ENCODE measurements at places on chromosomes 1 and 21.

DNA sequence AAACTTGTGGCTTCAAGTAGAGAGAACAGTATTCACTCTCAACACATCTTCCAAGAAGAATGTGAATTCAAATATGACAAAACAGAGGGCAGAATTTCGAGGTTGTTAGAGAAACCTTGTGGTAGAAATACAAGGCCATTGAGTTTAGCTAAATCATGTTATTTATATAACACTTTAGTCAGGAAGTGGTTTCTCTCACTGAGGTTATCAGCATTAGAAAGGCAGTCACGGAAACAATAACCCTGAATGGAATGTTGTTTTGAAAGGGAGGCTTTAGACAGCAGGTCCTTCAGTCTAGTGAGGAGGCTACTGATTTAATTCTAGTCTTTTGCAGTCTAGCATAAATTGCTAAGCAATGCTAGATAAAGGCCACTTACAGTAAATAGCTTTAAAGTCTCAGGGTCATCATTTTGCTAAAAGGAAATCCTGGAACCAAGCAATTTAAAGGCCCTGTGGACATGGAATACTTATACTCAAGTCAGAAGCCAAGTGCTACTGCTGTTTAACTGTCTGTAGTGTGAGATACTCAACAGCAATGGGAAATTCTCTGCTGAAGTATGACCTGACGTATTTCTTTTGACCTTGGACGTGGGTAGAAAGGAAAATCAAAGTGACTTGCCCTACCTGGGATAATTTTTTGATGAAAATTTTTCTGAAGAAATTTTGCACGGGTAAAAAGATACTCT is 89.0 kb upstream of the CHODL start:
- DNase-seq = no peak

DNA sequence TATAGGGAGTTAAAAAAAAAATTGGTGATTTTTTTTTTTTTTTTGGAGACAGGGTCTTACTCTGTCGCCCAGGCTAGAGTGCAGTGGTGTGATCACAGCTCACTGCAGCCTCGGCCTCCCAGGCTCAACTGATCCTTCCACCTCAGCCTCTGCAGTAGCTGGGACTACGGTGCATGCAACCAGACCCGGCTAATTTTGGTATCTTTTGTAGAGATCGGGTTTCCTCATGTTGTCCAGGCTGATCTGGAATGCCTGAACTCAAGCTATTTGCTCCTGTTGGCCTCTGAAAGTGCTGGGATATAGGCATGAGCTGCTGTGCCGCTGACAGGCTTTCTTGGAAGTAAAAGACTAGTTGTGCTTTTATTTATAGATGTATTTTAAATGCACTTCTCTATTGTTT is 3.0 kb downstream of the CDC42 start:
- no peak for DNase-seq

DNA sequence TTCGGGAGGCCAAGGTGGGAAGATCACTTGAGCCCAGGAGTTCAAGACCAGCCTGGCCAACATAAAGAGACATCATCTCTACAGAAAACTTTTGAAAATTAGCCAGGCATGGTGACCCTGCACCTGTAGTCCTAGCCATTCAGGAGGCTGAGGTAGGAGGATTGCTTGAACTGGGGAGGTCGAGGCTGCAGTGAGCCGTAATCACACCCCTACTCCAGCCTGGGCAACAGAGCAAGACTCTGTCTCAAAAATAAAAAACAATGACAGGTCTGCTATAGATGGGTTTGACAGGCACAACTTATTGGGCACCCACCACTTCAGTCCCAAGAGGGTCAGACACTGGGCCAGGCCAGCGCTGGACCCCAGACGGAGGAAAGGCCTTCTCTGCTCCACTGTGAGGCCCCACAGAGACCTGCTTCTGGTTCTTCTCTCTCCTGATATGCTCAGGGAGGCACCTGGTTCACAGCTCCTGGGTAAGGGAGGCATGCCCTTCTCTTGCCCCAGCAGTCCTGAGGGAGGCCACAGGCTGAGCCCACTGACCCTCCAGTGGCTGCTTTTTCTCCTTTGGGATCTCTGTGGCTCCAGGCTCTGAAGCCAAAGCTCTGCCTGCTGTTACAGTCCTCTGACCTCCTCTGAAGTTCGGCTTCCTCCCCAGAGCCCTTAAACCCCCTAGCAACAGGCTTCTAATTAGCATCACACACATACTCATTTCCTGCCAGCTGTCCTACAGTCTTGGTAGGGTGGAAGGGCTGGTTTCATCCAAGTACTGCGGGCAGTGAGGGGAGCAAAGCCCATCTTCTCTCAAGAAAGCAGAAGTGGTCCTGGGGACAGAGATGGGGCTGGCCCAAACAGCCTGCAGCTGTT is 14.4 kb downstream of the S100A16 start:
- peak; percentile 96 for DNase-seq

DNA sequence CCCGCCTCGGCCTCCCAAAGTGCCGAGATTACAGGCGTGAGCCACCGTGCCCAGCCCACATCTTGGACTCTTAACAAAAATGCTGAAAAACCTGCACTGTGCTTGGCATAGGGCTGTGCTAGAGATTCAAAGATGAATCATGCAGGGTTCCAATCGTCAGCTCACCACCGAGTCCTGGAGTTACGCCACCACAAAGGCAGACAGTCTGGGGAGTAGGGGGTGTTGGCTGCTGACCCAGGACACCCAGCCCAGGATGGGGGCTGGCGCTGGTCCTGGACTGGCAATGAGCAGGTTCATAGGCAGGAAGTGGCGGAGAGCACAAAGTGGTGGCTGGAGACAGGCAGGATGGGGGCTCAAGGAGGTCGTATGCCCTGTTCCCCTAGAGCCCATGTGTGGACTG is 16.0 kb downstream of the PSRC1 start:
- DNase-seq = no peak

DNA sequence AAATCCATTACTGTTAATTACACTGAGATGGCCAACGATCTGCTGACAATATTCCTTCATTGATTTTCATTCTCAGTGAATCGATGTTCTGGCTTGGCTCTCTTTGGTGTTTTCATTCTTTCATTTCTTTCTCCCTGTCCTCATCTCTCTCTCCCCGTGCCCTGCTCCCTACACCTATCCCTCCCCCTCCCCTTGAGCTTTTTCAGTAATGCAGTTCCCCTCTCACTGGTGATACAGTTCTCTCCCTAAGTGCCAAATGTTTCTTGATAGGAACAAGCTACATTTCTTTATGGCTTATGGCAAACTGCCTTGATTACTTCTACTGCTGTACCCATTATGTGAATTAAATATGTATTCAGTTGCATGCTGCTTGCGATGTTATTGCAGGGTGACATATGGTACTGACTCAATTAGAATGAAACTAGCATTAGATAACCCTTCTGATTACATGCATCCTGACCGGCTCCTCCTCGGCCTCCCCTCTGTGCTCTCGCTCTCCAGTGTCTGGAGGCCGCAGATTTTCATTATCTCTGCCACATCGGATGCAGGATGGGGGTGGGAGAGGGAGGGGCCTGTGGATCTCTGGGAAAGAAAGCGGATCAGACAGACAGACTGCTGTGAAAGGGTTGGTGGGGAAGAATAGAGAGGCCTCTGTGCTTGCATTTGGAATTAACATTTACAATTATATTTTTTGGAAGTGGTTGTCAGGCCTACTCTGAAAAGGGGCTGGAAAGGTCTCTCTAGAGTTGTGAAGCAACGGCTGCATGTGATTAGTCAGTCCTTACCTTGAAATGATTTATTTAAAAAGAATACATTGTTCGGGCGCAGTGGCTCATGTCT is 130.9 kb downstream of the PBX1 start:
- DNase-seq = peak; percentile 87

- no peak for DNase-seq
These were observed 14.8 kb upstream of the ZNF436 start for GRCh38 chr1:23384312-23385058.

DNA sequence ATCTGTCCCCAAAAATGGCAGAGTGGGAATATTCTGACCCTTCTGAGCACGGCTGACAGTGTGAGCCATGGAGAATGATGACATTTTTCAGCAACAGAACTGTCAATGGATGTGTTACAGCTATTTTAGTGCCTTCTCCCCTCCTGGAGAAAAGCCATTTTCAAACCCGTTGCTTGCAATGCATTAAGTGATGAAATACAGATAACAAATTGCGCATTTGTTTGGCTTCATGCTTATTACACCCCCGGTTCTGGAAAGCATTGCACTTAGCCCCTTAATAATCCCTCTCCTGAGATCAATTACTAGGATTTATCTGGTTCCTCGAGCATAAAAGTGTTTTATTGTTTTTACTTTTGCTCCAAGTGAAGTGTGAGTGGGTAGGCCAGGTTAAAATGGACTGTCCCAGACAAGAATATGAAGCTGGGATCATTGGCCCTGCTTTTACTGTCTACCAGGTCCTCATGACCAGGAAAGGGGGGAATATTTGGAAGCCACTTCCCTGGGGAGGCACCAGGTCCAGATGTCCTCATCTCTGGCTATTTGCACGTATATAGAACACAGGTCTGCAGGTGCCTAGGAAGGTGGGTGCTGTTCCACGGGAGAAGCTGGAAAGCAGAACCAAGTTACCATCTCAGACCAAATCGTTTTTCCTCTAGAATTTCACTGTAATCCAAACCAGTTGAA is 37.5 kb upstream of the HHAT start:
- DNase-seq = no peak

DNA sequence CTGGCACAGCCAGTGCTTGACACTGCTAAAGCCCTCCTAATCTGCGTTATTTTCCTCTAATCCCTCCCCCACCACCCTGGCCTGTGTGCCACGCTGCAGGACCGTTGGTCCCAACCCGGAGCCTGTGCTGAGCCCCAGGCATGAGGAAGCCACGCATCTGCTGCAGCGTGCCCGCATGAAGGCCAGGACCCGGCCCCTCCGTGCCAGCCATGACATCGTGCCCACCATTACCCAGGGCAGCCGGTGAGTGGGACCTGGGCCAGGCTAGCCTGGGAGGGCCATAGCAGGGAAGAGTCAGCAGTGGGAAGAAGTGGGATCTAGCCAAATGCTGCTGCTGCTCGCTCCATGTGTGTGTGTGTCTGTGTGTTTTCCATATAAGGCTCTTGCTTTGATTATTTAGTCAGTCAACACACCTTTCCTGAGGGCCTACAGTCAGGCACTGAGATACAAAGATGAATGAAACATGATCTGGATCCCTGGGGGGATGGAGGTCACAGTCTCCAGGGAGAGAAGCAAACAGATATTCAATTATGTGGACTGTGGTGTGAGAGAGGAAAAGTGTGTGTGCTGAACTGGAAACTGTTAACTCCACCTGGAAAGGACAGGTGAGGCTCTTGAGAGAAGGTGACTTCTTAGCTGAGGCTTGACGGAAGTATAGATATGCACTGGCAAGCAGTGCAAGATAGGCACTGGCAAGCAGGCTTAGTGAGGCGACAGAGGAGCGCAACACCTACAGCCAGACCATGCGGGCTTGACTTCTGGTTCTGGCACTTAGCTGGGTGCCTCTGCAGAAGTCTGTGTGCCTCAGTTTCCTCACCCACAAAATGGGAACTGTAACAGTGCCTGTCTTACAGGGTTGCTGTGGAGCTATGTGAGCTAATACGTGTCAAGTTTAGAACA is 15.9 kb downstream of the KIAA1614 start:
- peak; percentile 98 for DNase-seq

DNA sequence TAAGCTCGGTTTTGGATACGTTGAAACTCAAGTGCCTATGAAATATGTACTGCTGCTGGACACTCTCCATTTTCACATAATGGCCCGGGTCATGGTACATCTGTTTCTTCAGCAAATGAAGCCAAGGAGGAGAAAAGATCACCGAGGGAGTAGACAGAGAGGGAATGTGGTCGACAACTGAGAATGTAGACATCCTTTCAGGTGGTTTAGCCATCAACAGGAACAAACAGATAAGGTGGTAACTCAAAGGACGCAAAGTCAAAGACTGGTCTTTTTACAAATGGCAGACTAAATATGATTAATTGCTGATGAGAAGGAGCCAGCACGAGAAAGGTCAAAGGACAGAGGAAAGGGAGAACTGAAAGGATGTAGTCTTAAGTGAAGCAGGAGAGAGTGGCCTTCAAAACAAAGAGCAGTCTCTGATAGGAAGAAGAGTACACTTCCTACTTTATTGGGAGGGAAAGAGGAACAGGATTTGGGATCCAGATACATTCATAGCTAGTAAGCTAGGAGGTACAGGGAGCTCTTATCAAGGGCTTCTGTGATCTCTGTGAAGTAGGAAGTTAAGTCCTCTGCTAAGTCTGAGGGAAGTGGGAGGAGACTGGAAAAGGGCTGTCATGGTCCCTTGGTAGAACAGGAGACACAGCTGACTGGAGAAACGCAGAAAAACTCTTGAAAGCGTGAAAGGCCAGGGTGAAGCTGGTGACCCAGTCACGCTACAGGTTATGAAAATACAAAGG is 28.3 kb downstream of the NUP133 start:
- no peak for DNase-seq

GRCh38 chr1:10347109-10347508 is 51.8 kb upstream of the PGD start:
- no peak for DNase-seq
